CD4-positive, CD25-positive, alpha-beta regulatory T cell (primary cell): ENCODE measurements at places on chromosomes 5 and 9. TPM values are rescaled to one million over a fixed set of nuclear protein-coding genes. Genes with fewer than 3 reads are reported as not detected.

The TSTD2 gene
- total RNA-seq, result 21.5 TPM

The CYSRT1 gene
- total RNA-seq, result not detected

The BTNL8 gene
- total RNA-seq, result not detected

The FOXD4L6 gene
- total RNA-seq, result not detected

The LCN15 gene
- not detected for total RNA-seq

The CD274 gene
- total RNA-seq, result 7.0 TPM

The MLANA gene
- not detected for total RNA-seq

The RXRA gene
- 13.6 TPM for total RNA-seq

The GPR150 gene
- total RNA-seq, result 0.37 TPM

The PLPP7 gene
- not detected for total RNA-seq

The SVEP1 gene
- total RNA-seq, result 0.12 TPM

The HACD4 gene
- 12.0 TPM for total RNA-seq

The SMU1 gene
- total RNA-seq, result 22.7 TPM

The RGS7BP gene
- not detected for total RNA-seq
